ENCODE measurements at places on chromosomes 2 and 18.

DNA sequence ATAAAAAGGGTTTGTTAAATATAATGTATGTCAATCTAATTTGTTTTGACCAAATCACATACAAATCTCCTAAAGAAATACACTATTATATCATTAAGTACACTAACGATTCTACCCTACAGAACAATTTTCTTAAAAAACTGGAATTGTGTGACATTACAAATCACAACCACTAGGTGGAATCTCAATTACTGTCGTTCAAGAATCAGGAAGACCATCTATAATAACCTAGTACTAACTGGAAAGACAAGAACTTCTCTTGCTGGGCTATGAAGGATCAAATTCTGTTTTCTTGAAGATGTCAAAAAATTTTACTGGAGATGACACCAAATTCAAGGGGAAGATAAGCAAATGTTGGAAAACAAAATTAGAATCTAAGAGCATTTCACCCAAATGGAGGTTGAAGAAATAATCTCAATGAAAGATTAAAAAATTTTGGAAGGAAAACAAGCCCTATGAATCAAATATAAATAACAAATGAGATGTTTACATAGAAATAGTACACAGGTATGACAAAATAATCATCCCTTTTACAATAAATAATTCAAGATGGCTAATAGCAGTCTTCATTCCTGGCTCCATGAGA is 110.9 kb downstream of the STK39 start:
- no peak for DNase-seq

DNA sequence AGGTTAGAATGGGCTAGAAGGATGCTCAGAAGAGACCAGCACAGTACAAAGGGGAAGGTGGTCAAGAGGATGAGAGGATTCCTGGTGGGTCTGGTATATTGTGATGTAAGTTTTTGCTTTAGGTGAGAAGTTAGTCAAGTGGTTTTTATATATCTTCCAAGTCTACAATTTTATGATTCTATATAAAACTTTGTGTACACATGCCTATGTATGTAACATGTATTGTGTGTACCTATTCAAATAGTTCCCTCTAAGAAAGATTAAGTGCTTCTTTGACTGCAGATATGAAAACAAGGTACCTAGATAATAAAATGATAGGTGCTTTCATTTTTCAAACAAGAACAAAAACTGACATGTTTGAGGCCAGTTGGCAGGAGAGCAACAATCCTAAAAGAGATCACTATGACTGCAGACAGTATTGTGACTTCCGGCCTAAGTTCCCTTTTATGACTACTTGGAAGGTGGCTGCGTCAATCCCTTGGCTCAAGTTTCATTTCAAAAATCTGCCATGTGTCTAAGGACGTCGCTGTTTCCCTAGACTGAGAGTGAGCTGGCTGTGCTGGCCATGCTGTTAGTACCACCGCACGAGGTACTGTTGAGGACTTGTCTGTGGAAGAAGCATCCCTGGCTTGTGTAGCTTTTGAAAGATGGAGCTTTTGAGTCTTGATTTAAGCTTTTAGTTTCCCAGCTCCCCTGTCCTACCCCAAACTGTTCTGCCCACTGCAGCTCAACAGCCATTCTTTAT is 123.1 kb downstream of the PRPF40A start:
- no peak for DNase-seq

GRCh38 chr2:107717661-107718060 is 109.0 kb upstream of the RGPD4 start:
- DNase-seq = peak; percentile 6

DNA sequence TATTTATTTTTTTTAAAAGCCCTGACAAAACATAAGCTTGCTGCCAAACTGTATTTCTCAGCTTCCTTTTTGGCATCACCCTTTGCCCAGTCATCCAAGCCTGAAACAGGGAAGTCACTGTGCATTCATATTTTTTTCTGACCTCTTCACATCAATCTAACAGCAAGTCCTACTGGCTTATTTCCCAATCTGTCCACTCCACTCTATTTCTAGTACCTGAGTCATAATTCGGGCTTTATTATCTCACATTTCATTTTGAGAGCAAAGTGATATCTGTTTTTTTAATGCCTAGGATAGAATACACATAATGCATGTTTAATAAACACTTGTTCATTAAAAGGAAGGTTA is 5.1 kb downstream of the HNMT start:
- DNase-seq = no peak

DNA sequence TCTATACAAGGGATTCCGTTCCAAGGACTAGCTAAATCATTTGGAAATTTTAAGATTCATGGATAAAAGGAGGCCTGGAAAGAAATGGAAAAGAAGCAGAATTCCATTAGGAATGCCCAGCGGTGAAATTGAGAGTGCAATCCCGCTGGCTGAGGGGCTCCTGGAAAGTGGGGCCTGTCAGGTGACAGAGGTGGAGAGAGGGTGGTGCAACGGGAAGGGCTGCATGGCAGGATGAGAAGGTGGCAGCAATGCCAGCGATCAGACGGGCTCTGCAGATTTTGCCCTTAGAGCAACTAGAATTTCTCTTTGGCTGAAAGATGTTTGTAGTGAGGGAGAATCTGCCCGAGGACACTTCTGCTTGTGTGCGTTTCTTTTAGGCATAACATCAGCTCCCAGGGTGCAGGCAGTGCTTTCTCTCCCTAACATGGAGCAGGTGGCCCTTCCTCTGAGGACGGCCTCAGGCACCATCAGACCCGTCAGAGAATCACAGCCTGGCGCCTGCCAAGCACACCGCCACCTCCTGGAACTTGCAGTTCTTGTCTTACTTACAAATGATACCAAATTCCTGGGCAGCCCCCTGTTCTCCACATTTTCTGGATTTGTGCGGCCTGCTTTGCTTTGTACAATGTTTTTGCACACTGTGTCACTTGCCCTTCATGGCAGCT is 261.6 kb downstream of the NDUFA10 start:
- no peak for DNase-seq

- peak; percentile 37 for DNase-seq
Observed at GRCh38 chr2:190216829-190217228, 102.8 kb downstream of the HIBCH start.

- no peak for DNase-seq
Observed at GRCh38 chr18:79571211-79572092, 108.2 kb upstream of the CTDP1 start.

- no peak for DNase-seq
Observed at GRCh38 chr2:43358410-43359201, 132.2 kb upstream of the ZFP36L2 start.

DNA sequence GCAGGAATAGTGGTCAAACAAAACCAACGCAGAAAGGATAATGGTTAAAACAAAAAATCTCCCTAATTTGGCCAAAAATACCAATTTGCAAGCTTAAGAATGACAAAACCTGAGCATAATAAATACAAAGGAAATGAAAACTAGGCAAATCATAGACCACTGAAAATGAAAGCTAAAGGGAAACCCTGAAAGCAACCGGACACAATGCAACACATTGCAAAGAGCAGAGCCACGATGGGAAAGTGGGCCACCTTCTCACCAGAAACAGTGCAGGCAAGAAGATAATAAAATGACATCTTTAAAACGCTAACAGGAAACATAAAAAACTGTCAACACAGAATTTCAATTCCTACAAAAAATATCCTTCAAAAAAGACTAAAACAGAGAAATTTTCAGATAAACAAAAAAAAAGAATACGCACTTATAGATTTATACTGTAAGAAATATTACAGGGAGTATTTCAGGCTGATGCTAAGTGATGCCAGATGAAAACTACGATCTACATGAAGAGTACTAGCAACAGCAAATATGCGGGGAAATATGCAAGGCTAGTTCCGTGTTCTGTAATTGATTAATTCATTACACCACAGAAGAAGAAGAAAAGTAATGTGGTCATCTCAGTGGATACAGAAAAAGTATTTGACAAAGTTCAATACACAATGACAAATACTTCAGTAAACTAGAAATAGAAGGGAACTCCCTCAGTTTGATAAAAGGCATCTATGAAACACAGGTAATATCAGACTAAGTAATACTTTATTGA is 239.5 kb downstream of the L3MBTL4 start:
- DNase-seq = no peak

GRCh38 chr18:12857215-12857905 is 26.7 kb downstream of the PTPN2 start:
- no peak for DNase-seq

DNA sequence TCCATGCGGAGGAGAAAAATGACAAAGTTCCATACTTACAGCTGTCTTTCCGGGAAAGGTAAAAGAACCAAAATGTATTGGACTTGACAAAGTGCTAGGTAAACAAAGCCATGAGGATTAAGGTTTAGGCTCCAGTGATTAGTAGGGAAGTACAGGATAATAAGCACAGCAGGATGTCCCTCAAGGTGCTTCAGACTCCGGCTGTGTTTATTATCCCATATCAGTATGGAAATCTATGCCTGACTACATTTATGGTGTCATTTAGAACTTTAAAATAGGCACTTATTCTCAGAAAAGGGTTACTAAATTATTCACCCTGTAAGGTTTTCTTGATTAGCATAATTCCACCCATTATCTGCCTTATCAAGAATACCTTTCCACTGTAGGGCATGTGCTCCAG is 136.3 kb upstream of the CCDC68 start:
- no peak for DNase-seq

Measured in neuronal stem cell (in vitro differentiated cells).